ENCODE measurements at places on chromosomes 1 and 21. TPM values are rescaled to one million over a fixed set of nuclear protein-coding genes. Genes with fewer than 3 reads are reported as not detected.

DNA sequence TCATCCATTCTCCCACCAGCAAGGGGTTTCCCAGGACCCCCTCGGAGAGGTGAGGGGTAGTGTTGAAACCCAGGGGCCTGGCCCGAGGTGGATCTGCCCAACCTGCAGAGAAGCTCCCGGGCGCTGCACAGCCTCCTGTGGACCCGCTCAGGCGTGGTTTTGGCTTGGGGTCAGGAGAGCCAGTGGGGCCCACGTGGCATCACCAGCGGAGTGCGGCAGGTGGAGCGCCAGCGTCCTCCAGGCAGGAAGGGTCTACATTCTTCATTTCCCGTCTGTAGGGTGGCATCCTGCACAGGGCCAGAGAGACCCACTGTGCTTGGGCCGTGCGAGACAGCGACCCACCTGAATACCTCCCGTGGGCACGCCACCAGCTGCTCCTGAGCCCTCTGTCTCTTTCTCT, 135.2 kb downstream of the NPHP4 start:
- no peak for DNase-seq

DNA sequence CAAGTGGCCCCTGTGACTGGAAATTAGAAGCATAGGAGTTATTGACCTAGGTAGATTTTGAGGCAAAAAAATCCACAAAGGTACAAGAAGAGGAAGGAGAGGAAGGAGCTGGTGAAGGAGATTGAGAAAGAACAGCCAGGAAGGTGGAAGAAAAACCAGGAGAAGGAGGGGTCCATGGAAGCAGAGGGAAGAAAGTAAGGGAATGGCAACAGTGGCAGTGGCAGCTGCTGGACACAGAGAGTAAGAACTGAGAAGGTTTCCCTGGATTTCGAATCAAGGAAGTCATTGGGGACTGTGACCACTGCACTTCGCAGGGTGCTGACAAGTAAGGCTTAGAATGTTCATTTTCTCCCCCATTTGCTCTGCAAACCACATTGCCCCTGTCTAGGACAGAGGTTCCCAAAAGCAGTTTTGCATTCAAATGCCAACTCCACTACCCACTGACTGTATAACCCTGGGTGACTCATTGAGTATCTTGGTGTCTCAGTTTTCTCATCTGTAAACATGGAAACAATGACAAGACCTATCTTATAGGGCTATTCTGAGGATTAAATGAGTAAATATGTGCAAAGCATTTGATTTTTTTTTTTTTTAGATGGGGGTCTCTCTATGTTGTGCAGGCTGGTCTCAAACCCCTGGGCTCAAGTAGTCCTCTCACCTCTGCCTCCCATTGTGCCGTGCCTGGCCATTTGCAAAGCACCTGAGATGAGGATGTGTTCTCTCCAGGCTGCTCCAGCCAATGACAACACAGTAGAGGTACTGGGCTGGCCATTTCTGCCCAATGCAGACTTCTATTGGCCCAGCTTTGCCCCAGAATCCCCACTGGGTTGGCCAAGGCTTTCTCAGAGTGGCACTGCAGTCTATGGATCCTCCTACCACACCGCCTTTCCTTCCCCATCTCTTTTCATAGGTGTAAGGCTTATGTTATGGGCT, 9.3 kb upstream of the CAPN2 start:
- DNase-seq, result peak; percentile 86

GRCh38 chr1:67749844-67750690, 65.1 kb downstream of the GADD45A start:
- peak; percentile 98 for DNase-seq

DNA sequence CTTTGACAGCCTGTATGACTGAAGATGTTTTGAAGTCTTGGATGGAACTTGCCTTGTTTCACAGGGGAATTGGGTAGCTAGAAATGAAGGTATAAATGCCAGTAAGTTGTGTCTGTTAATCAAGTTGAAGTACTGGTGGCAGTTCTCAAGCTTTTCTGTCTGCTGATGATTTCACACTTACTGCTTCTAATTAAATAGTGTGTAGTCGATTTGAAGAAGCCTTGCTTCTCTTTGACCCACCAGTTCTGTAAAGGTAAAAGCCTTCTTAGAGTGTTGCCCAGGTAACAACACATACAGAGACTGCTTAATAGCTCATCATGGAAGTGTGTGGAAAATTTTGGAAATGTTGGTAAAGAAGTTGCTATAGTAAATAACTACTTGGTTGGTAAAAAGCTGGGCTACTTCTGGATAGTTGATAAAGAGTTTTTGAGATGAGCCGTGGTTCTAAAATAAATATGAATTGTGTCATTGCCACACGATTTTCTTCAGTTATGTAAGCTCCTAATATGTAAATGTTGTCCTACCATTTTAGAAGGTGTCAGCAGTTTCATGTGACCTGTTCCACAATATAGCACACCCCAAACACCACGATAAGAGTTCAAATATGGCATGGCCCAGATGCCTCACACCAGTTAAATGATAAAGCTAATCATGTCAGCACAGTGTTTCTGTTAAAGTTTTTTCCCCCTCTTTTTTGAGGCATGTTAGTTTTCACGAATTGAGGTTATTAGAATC, 7.4 kb downstream of the RABGAP1L start:
- no peak for DNase-seq

Gene NASP
- 46.4 TPM for total RNA-seq

Gene FRRS1
- 5.0 TPM for total RNA-seq
